Activated naive CD8-positive, alpha-beta T cell treated with anti-CD3 and anti-CD28 coated beads, Interleukin-2, amount 10 ng/mL, durations not matched to agents 7 days and 5 days (primary cell): ENCODE measurements at places on chromosomes 6 and 20. TPM values are rescaled to one million over a fixed set of nuclear protein-coding genes. Genes with fewer than 3 reads are reported as not detected.
A peak's percentile ranks its signal among the peaks of the same experiment; 100 is the strongest.

GRCh38 chr20:5770231-5770986 is 20.2 kb downstream of the SHLD1 start:
- no peak for DNase-seq

DNA sequence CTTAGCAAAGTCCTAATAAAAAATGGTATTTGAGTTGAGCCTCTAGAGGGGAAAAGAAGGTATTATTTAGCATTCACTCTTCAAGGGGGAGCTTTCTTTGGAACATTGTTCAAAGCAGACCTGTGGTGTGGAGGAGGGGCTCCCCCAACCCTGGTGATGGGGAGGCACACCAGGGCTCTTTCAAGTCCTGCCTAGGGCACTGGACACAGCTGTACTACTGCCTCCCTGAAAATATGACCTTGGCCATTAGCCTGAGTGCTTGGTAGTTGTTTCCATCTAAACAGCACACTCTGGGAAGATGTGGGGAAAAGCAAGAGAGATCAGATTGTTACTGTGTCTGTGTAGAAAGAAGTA is 215.1 kb upstream of the CNR1 start:
- no peak for DNase-seq

GRCh38 chr6:153092082-153093013 is 38.7 kb downstream of the RGS17 start:
- no peak for DNase-seq

SMPDL3A gene
- total RNA-seq: not detected

DNA sequence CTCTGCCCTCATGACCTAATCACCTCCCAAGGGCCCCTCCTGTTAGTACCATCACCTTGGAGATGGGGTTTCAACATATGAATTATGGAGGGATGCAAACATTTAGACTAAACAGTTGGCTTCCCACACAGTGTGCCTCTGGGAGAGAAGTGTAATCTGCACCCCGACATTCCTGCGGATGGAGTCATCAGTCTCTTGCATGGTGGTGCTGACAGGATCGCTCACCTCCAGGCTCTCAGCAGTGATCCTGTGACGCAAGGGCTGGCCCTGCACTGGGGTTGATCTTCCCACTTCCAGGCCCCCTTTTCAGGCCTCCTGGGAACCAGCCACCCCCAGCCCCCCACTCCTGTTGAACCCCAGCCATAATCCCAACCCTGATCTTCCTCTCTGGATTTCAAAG is 16.0 kb upstream of the PI16 start:
- DNase-seq: no peak

DNA sequence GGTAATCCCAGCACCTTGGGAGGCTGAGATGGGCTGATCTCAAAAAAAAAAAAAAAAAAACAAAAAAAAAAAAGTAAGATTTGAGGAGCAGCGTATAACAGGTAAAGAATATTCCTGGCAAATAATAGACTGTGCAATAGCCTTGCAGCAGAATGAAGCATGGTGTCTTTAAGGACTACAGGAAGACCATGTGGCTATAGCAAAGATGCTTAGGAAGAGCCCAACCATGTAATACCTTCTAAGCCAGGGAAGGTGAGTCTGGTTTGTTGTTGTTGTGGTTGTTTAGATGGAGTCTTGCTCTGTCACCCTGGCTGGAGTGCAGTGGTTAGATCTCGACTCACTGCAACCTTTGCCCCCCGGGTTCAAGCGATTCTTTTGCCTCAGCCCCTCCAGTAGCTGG is 14.3 kb upstream of the RBM39 start:
- no peak for DNase-seq

GRCh38 chr6:145816392-145816791 is 1.8 kb upstream of the FBXO30 start:
- no peak for DNase-seq

DNA sequence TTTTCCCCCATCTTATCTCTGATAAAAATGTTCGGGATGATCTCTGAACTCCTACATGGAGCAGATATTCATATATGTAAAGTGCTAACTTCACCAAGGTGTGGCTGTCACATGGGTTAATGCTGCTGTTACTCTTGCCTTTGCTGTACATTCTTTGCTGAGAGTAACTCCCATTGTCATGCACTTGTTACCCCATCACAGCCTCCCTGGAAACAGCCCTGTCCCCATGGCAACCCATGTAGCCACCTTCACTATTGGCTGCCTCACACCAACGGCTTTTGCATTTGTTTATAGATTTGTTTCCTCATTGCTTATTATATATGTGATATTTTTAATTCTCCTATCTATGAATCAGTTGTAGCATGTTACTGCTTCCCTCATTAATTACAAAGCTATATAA is 17.3 kb upstream of the IBTK start:
- DNase-seq: no peak

CEP57L1 gene
- 22.6 TPM for total RNA-seq

GRCh38 chr20:25437153-25437581 is 29.7 kb downstream of the GINS1 start:
- no peak for DNase-seq

DNA sequence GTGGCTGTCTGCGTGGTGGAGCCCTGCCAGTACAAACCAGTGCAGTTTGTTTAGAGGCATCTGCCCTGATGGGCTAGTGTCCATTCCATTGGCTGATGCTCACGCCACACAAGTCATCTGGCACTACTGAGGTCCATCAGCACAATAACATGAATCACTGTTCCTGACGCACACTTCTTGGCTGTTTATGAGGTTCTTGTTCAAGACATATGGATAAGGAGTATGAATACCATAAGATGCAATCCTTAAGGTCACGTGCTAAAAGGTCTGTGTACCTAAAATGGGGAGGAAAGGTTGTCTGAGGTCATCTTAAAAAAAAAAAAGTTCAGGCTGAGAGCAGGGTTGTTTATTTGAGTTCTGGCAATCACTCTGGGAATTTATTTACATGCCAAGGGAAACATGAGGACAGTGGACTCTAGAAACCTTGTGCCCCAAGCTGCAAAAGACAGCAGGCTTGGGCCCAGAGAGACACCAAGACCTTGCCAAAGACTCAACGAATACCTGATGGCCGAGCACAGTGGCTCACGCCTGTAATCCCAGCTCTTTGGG is 54.1 kb upstream of the SHLD1 start:
- DNase-seq: no peak

PPP1R14C gene
- total RNA-seq: not detected

DNA sequence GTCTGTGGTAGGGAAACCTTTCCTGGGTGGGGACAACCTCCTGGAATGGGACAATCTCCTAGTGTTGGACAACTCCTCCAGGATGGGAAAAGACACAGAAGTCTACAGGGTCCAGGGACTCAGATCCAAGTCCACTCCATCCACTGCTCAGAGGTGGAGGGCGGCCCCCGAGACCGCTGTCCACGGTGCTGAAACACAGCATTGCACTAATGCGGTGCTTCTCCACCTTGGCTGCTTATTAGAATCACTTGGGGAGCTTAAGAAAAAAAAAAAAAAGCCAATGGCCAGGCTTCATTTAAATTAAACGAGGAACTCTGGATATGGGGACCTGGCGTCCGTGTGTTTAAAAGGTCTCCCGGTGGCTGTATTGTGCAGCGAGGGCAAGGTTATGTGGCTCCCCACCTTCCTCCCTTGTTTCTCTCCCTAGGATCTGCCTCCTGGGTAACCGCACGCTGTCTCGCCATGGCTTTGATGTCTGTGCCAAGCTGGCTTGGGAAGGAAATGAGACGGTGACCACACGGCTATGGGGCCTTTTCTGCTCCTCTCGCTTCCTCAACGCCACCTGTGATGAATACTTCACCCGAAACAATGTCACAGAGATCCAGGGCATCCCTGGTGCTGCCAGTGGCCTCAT is 12.0 kb downstream of the SLC12A5 start:
- peak; percentile 77 for DNase-seq

GRCh38 chr6:96939007-96939805 is 14.7 kb downstream of the KLHL32 start:
- no peak for DNase-seq

- no peak for DNase-seq
Observed at GRCh38 chr6:90860822-90861601, 274.1 kb upstream of the MAP3K7 start.

ULBP2 gene
- 0.60 TPM for total RNA-seq

DNA sequence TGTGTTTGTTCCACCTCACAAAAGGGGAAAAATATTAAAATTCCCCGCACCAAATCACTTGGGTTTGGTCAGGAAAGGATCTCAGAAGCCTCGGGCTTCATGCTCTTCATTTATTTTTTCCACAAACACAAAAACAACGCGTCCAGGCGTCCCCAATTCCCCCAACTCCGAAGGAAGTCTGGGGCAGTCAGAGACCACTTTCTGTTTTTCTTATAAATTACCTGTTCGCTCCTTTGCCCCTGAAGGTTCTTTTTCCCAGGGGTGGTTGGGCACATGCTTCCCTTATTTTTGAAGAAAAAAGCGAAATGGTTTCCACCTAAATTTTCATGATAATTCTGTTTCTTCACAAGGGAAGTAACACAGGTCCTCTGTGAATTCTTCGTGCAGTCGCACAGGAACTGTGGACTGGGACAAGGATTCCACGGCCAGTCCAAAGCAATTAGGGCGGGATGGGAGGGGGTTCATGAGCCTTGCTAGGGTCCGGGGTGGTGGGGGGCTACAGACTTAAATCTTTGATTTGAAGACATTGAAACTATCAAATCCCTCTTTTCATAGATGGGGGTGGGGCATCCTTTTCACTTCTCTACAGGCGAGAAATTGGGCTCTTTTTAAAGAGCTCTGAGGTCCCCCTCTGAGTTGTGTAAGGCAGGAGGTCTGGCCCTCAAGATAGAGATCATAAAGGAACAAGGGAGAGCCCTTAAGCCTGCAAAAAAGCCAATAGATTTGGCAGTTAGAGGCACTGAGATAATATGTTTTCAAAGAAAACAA is 30.5 kb upstream of the HFE start:
- DNase-seq: no peak

DNA sequence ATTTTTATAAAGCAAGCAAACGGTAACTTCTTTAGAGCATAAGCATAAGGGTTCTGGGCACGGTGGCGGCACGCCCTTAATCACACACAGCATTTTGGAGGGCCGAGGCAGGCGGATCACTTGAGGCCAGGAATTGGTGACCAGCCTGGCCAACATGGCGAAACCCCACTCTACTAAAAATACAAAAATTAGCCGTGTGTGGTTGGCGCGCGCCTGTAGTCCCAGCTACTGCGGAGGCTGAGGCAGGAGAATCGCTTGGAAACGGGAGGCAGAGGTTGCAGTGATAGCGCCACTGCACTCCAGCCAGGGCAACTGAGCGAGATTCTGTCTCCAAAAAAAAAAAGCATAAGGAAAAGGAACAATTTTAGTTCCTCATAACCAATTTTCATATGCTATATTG is 2.6 kb downstream of the SENP6 start:
- DNase-seq: no peak

IYD gene
- not detected for total RNA-seq

CCN6 gene
- not detected for total RNA-seq

GRCh38 chr6:2765896-2766766 is 938 bp downstream of the WRNIP1 start:
- peak; percentile 74 for DNase-seq

DNA sequence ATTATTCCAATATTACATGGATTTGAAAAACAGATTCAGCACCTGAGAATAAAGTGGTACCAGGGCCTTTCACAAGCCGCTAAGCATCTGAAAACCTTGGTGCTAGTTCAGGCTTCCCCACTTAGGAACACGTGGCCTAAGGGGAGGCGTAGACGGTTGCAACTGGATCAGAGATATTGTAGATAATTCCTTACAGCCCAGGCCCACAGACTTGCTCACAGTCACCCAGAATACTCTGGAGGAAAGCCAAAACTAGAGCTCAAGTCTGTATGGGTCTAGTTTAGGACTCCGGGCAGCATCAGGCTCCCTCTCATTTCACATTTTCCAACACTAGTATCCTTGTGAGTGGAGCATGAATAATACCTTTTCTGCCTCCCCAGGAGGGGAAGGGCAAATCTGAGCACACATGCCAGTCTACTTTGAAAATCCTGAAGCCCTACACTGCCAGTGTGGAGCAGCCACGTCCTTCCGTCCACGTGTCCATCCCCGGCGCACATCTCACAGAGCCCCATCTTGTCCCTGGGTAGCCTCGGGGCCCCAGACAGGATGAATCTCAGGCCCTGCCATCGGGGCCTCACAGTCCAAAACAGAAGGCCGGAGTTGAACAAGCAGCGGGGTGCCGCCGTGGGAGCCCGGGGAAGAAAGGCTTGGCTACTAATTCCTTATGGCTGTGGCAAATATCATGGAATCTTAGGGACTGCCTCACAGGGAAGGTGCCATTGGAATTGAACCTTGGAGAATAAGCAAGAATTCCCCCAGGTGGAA is 299.3 kb downstream of the NRN1 start:
- DNase-seq: no peak

DNA sequence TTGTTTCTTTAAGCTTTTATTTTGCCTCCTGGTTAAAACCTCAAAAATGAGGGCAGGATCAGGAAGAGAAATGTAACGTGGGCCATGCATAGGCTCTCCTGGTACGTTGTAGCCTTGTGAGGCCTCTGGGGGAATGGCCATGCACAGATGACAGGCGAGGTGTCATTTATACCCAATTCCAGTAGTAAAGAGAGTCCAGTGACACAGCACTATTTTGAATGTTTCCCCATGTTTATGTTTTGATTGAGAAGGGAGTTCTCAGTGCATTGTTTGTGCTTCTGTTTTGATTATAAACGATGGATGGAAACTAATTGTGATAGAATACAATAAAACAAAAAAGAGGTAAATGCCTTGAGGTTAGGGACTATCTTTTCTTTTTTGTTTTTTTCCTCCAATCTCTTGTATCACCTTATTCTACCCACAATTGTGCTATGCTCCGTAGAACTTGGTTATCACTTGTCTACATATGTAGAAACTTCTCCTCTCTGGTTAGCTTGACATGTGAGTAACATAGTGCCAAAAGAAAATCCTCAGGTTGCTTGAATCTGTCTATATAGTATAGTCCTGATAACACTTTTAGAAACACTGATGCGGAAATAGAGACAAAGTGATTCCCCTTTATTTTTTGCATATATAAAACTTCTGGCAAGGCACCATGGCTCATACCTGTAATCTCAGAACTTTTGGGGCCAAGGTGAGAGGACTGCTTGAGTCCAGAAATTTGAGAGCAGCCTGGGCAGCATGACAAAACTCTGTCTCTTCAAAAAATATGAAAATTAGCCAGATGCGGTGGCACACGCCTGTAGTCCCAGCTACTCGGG is 6.9 kb upstream of the SMIM28 start:
- DNase-seq: no peak

DNA sequence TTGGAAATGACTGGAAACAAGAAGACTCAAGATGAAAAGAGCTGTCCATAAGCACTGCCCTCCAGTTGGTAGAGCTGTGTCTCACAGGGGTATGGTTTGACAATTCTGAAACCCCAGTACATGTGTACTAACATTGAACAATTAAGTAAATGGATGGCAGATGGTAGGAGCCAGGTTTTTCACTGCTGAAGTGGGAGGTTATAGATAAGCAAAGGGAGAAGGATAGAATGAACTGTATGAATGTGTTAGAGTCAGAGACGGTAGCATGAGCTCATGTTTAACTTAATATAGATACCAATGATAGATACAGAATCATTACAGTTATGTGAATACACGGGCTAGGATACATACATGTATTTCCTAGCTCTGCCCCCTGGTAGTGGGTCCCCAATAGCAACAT is 95.0 kb upstream of the SIRPA start:
- no peak for DNase-seq
